ENCODE measurements at places on chromosomes 1 and 21. TPM values are rescaled to one million over a fixed set of nuclear protein-coding genes. Genes with fewer than 3 reads are reported as not detected.

Gene UCK2
- total RNA-seq: 105 TPM

Gene NBPF4
- total RNA-seq: 0.14 TPM

Gene BRDT
- total RNA-seq: not detected

Gene MMEL1
- not detected for total RNA-seq

Gene RGS1
- total RNA-seq: not detected

Gene MPL
- not detected for total RNA-seq

Gene ALPL
- total RNA-seq: 0.93 TPM

Gene PTGS2
- total RNA-seq: 99.1 TPM

Gene KRTAP19-1
- not detected for total RNA-seq

Gene KRTAP10-1
- not detected for total RNA-seq

Gene SPRR3
- total RNA-seq: 67.3 TPM

Gene MANEAL
- total RNA-seq: 1.6 TPM

Gene HFM1
- total RNA-seq: not detected

Gene ABCG1
- 81.0 TPM for total RNA-seq

Gene TRNP1
- 10.7 TPM for total RNA-seq

Gene ANKRD34A
- under 0.01 TPM for total RNA-seq

Gene IVL
- 18.8 TPM for total RNA-seq

Gene CAPN8
- total RNA-seq: 0.14 TPM

Gene SPATA17
- total RNA-seq: 0.34 TPM

Gene DISP1
- 1.4 TPM for total RNA-seq

Gene HUNK
- total RNA-seq: 0.07 TPM

Gene SPATA21
- not detected for total RNA-seq

Gene MAGI3
- total RNA-seq: 10.3 TPM

Gene CBS
- 52.3 TPM for total RNA-seq

Gene CYP4A22
- not detected for total RNA-seq

Gene HES3
- total RNA-seq: not detected

Gene CAMK2N1
- total RNA-seq: 7.2 TPM

Gene UBASH3A
- total RNA-seq: not detected

Gene FOXE3
- not detected for total RNA-seq

Gene DMRTA2
- 14.2 TPM for total RNA-seq

Gene GPR37L1
- total RNA-seq: not detected

Gene SLC30A10
- 0.07 TPM for total RNA-seq

Gene GPR157
- total RNA-seq: 48.9 TPM

Gene AGMAT
- total RNA-seq: 0.93 TPM

Gene CYP2J2
- total RNA-seq: 0.68 TPM

Gene NDUFS2
- 115 TPM for total RNA-seq

Gene SPTA1
- total RNA-seq: not detected

Gene RORC
- 1.4 TPM for total RNA-seq

Gene ADAMTS5
- not detected for total RNA-seq

Gene PGBD5
- 0.68 TPM for total RNA-seq

Gene SPATA46
- total RNA-seq: not detected

Gene SMCP
- total RNA-seq: not detected

Gene RAB42
- under 0.01 TPM for total RNA-seq

Gene ALX3
- total RNA-seq: not detected

Gene CLIC6
- total RNA-seq: 0.71 TPM

Gene GBP6
- total RNA-seq: 82.7 TPM

Gene SLC6A17
- under 0.01 TPM for total RNA-seq

Gene F13B
- total RNA-seq: not detected

Gene PIAS3
- total RNA-seq: 5.8 TPM

Gene AHCTF1
- total RNA-seq: 46.8 TPM

Gene OPTC
- total RNA-seq: not detected

Gene UTS2
- 0.21 TPM for total RNA-seq

Gene OR2G6
- not detected for total RNA-seq

Gene NUDT17
- total RNA-seq: 0.78 TPM

Gene CSF3R
- total RNA-seq: not detected

Gene TENT5C
- total RNA-seq: 0.34 TPM

Gene CDC73
- 37.2 TPM for total RNA-seq

Gene AGBL4
- total RNA-seq: not detected

Gene PRR9
- total RNA-seq: 2.1 TPM
